ENCODE measurements at places on chromosomes 1 and 21. TPM values are rescaled to one million over a fixed set of nuclear protein-coding genes. Genes with fewer than 3 reads are reported as not detected.

TRIM58 gene
- not detected for total RNA-seq

KIF2C gene
- total RNA-seq, result 41.8 TPM

CELA2A gene
- total RNA-seq, result 0.13 TPM

PPP1R8 gene
- total RNA-seq, result 39.1 TPM

GBP3 gene
- total RNA-seq, result 1.6 TPM

SPRR2A gene
- total RNA-seq, result not detected

ANKRD35 gene
- total RNA-seq, result not detected

RBP7 gene
- 5.2 TPM for total RNA-seq

TOMM40L gene
- 11.3 TPM for total RNA-seq

AGMAT gene
- 5.4 TPM for total RNA-seq

POU3F1 gene
- not detected for total RNA-seq

CYP4A22 gene
- not detected for total RNA-seq

PDXK gene
- 235 TPM for total RNA-seq

KRTAP10-12 gene
- not detected for total RNA-seq

PROK1 gene
- not detected for total RNA-seq

CD1B gene
- not detected for total RNA-seq

SV2A gene
- total RNA-seq, result 0.09 TPM

MDM4 gene
- 4.5 TPM for total RNA-seq

KIF21B gene
- total RNA-seq, result 2.5 TPM

PLEKHG5 gene
- total RNA-seq, result 2.4 TPM

AQP10 gene
- not detected for total RNA-seq

FAM72A gene
- 11.2 TPM for total RNA-seq

EFCAB7 gene
- 2.3 TPM for total RNA-seq

FBXO2 gene
- 8.7 TPM for total RNA-seq

SHISAL2A gene
- not detected for total RNA-seq

OR2G6 gene
- not detected for total RNA-seq

SLC27A3 gene
- total RNA-seq, result 1.2 TPM

CAPN8 gene
- total RNA-seq, result 0.68 TPM

OR6K3 gene
- total RNA-seq, result not detected

PLA2G2D gene
- not detected for total RNA-seq

CIART gene
- total RNA-seq, result 0.80 TPM

PRAMEF6 gene
- not detected for total RNA-seq

HCRTR1 gene
- total RNA-seq, result 0.04 TPM

TIE1 gene
- total RNA-seq, result not detected

C1orf167 gene
- total RNA-seq, result not detected

NAV1 gene
- total RNA-seq, result 9.6 TPM

GCSAML gene
- total RNA-seq, result not detected

BEND5 gene
- not detected for total RNA-seq

ORC1 gene
- 19.7 TPM for total RNA-seq

MORC3 gene
- 5.6 TPM for total RNA-seq

Data from A549 treated with CORT108297 at 1 μM for 4 hours (cell line).